Epithelial cell of esophagus (primary cell): ENCODE measurements at places on chromosomes 4 and X.

GRCh38 chrX:119398974-119399771, at the start of gene SLC25A43:
Gene SLC25A43, plus strand, starts transcription at chrX:119399336. Its CDS starts 68 bp downstream, at chrX:119399404.
- no peak for DNase-seq

DNA sequence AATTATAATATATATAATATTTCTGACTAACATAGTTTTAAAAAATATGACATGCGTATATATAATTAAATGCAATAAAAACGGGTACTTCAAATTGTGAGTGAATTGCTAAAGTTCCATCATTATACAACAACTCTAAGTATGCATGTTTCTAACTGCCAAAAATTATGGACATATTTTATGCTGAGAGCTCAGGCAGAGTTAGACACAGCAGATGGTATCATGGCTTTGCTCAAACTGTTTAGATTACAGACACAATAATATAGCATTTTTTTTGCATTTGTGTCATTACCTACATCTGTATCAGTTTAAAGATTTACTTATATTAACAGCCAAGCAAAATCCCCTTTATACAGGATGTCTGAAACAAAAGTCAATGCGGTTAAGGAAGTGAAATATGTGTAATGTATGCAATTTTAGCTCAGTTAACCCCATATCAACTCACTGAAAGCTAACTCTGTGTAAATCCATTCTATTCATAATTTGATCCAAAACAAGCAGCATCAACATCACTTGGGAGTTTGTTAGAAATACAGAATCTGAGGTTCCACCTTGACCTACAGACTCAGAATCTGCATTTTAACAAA, 119.1 kb upstream of the CNKSR2 start:
- no peak for DNase-seq

DNA sequence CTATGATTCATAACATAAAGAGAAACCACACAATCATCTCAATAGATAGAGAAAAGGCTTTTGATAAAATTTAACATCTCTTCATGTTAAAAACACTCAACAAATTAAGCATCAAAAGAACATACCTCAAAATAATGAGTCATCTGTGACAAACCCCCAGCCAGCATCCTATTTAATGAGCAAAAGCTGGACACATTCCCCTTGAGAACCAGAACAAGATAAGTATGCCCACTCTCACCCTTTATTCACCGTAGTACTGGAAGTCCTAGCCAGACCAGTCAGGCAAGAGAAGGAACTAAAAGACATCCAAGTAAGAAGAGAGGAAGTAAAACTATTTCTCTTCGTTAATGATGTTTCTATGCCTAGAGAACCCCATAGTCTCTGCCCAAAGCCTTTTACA, 507.2 kb downstream of the PABPC4L start:
- DNase-seq, result no peak

DNA sequence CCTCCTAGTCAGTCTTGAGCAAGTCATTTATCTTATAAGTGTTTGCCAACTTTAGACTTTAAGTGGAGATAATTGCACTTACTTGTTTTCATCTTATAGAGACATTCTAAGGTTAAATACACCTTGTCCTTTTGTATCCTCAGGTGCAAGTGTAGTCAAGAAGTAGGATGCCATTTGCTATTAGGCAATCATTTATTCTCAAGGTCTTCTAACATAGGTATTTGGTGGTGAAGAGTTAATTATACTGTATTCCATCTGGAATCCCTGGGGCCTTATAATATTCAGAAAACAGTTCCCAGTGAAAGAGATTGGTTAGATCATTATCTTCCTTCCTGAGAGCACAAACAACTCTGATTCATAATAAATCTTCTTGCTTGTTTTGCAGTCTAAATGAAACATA, 23.7 kb downstream of the SULT1E1 start:
- no peak for DNase-seq

GRCh38 chr4:173436771-173437265, 37.9 kb upstream of the SCRG1 start:
- no peak for DNase-seq

DNA sequence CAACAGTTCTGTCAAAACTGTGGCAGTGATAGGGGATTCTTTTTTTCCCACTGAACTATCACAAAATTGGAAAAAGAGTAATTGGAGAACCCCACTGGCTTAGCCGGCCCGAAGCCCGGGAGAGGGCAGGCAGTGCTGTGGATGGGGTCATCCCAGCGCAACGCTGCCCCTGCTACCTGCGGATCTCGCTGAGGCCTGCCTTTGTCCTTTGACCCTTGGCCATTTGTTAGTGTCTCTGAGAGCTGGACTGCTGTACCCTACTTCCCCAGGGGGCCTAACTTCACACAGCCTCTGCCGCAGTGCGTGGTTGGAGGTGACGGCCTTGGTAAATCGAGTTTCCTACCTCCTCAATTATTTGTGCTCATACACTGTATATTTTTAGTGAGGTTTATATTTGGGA, 43.0 kb upstream of the MSANTD1 start:
- DNase-seq, result no peak

DNA sequence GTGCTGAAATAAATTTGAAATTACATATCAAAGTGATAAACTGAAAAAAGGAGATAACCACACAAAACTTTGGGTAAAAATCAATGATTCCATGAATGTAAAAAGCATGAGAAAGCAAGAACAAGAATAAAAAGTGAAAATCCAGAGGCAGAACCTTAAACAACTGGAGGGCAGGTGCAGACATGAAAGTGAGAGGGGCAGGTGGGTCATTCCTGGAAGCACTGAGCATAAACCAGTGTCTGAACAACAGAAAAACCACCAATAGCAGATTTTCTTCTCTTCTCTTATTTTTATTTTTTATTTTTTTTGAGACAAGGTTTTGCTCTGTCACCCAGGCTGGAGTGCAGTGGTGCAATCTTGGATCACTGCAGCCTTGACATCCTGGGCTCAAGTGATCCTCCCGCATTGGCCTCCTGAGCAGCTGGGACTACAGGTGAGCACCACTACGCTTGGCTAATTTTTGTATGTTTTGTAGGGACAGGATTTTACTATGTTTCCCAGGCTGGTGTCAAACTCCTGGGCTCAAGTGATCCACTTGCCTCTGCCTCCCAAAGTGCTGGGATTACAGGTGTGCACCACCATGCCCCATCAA, 46.8 kb upstream of the GPR78 start:
- no peak for DNase-seq

GRCh38 chr4:103272174-103272573, 74.0 kb upstream of the CENPE start:
- DNase-seq, result no peak

DNA sequence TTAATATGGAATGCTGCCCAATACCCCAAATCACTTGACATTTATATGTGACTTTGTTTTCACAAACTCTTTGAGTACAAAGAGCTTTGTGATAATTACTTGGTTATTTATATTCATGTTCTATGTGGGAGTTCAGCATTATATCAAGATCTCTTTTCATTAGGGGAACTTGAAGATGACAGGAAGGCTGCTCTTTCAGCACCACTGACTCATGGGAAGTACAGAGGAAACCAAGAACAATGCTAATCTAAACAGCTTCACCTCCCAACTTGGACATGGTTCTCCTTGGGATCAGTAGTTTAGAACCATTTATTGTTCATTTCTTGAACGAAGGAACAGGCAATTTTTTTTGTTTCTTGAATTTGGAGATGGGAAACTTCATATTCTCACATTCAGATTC, 184.0 kb upstream of the AFF2 start:
- no peak for DNase-seq

GRCh38 chrX:66684196-66684595, 45.3 kb upstream of the EDA2R start:
- no peak for DNase-seq

GRCh38 chr4:106987311-106987710, 48.8 kb downstream of the DKK2 start:
- no peak for DNase-seq

DNA sequence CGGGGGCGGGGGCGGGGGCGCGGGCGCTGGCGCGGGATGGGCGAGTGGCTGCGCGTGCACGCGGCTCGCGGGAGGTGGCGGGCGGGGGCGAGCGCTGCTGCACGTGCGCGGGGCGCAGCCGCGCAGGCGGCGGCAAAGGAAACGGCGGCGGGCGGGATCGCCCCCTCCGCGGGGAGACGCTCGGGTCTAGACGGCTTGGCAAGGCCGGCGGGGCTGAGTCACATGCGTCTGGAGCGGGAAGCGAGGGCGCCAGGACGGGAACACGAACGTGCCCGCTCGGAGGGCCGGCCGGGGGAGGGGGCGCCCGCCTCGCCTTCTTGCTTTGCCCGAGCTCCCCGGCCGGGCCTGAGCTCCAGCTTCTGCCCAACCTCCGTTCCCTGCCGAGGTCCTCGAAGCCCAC, 4.3 kb upstream of the HAUS7 start:
- DNase-seq, result peak; percentile 36

GRCh38 chr4:111720866-111721265, 424.4 kb upstream of the FAM241A start:
- peak; percentile 4 for DNase-seq

GRCh38 chr4:106830879-106831278, 205.2 kb downstream of the DKK2 start:
- no peak for DNase-seq

- DNase-seq, result peak; percentile 30
Observed at GRCh38 chr4:100189820-100190642, at the start of gene DDIT4L. Gene DDIT4L, minus strand, starts transcription at chr4:100190468. Its CDS starts 485 bp downstream, at chr4:100189983.

GRCh38 chr4:169015186-169015623, 5.2 kb upstream of the CBR4 start:
- no peak for DNase-seq

- peak; percentile 21 for DNase-seq
Observed at GRCh38 chr4:2842687-2843262, 869 bp upstream of the ADD1 start.

- peak; percentile 95 for DNase-seq
Observed at GRCh38 chr4:81421346-81422218, 50.1 kb downstream of the RASGEF1B start.

- peak; percentile 38 for DNase-seq
Observed at GRCh38 chrX:105191878-105192277, 28.6 kb downstream of the TEX13A start.

GRCh38 chr4:184932343-184932742, 85.9 kb upstream of the HELT start:
- no peak for DNase-seq

GRCh38 chrX:79080141-79080540, 64.3 kb upstream of the GPR174 start:
- DNase-seq, result no peak

- DNase-seq, result peak; percentile 79
Observed at GRCh38 chr4:76067652-76068286, 6.7 kb upstream of the ART3 start.

- no peak for DNase-seq
Observed at GRCh38 chr4:1061760-1062159, 50.3 kb downstream of the FGFRL1 start.

DNA sequence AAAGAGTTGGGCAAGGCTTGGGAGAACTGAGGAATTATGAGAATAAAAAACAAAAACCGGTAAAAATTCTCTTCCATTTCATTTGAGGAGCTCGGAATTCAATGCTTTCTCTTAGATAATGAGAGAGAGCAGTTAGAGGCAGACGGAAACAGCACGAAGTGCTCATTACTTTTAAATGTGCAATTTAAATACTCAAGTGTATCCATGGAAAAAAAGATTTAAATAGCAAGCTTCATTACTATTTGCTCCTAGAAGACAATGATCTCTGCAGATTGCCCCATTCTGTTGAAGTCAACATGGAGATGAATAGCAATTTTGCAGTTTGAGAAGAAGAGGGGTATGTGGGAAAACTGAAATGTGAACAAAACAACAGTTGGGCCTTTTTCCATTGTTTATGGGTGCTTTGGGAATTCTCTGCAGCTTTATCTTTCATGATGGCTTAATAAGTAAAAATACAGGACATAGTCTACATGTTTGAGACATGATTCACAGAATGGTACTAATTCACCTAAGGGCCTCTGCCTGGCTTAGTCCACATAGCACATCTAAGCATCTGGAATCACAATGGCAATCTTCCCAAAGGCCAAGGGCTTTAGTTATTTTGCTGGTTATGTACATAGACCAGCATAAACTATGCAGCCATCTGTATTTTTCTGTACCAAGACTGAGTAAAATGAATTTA, 512.7 kb upstream of the FAT1 start:
- DNase-seq, result peak; percentile 74

- DNase-seq, result peak; percentile 27
Observed at GRCh38 chr4:169159624-169160171, 111.1 kb downstream of the SH3RF1 start.

DNA sequence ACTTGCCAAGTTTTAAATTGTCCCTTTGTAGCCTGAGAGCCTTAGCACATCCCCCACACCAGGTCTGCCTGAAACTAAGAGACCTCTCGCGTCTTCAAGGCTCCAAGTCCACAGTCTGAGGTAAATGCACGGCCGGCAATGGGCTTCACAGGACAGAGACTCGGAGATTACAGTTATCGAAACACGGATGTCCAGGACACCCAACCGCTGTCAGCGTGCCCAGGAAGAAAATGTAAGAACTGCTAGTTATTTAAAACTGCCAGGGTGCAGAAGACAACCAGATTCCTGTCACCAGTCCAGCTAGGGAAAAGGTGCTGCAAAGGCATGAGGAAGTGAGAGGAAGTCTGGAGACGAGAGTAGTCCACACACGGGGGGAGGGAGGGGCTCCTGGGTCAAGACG, 28.9 kb downstream of the ZNF827 start:
- no peak for DNase-seq

DNA sequence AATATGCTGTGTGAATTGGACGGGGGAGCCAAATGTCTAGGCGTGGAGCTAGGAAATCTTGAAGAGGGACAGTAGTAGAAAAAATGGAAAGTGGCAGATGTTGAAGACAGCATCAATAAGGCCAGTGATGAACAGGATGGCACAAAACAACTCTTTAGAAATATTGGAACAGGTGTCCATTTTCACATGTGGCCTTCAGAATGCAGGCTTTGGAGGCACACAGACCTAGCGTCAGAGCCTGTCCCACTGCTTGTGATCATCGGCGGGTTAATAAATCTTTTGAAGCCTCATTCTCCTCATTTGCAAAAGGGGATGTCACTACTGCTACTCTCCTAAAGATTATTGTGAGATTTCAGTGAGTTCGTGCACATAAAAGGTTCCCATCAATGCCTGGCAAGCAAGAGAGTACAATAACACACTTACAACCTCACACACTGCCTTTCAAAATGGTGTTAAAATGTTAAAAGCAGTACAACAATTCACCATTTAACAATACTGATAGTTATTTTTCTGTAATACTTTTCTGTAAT, 2.4 kb downstream of the PDLIM3 start:
- no peak for DNase-seq

- DNase-seq, result no peak
Observed at GRCh38 chr4:96525898-96526297, 686.0 kb downstream of the PDHA2 start.

- DNase-seq, result peak; percentile 3
Observed at GRCh38 chrX:120302434-120302833, 8.8 kb downstream of the TMEM255A start.

GRCh38 chr4:1711571-1712215, 426 bp downstream of the SLBP start:
- peak; percentile 56 for DNase-seq
